ENCODE measurements at places on chromosomes 5 and 9. TPM values are rescaled to one million over a fixed set of nuclear protein-coding genes. Genes with fewer than 3 reads are reported as not detected.

DNA sequence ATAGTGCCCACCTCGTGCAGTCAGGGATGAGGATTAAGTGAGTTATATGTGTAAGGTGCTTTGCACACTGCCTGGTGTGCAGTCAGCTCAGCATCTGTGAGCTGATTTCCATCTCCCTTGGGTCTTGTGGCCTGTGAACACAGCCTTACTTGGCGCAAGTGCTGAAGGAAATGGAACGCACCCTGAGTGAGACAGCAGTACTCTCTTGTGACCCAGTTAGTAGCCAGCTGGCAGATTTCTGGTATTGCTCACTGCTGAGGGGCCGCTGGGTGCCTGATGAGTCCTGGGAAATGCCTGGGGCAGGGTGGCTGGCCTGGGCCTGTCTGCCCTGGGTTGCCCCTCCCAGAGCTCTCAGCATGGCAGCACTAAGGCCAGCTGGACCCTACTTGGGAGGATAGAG lies 90.9 kb upstream of the BOD1 start:
- no peak for DNase-seq

DNA sequence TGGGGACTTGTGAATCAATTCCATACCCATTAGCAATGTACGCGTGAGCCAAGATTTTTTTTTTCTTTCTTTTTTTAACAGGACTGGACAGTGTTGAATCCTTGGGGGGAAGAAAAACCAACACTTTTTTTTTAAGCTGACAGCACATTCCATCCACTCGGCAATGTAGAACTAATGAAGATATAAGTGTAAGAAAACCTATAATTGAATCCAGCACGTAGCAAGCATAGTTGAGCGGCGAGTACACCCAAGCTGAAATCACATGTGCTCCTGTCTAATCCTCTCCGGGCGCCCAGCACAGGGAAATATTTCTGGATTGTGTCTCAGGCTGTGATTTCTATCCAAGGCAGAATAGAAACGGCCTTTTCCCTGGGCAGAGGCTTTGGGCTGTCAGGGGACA lies 118.2 kb downstream of the BOD1 start:
- no peak for DNase-seq

GRCh38 chr5:143350751-143351602 lies 52.5 kb downstream of the NR3C1 start:
- no peak for DNase-seq

- no peak for DNase-seq
Observed at GRCh38 chr5:148532969-148533670, 121.2 kb downstream of the HTR4 start.

- DNase-seq = no peak
Observed at GRCh38 chr9:98795970-98796363, 388 bp downstream of the ANKS6 start.

DNA sequence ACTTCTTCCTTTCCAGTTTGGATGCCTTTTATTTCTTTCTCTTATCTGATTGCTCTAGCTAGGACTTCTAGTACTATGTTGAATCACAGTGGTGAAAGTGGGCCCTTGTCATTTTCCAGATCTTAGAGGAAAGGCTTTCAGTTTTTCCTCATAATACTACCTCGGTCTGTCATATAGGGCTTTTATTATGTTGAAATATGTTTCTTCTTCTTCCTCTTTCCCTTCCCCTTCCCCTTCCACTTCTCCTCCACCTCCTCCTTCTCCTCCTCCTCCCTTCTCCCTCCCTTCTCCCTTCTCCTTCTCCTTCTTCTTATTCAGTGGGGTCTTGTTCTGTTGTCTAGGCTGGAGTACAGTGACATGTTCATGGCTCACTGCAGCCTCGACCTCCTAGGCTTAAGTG lies 9.2 kb upstream of the TERT start:
- DNase-seq = no peak

DNA sequence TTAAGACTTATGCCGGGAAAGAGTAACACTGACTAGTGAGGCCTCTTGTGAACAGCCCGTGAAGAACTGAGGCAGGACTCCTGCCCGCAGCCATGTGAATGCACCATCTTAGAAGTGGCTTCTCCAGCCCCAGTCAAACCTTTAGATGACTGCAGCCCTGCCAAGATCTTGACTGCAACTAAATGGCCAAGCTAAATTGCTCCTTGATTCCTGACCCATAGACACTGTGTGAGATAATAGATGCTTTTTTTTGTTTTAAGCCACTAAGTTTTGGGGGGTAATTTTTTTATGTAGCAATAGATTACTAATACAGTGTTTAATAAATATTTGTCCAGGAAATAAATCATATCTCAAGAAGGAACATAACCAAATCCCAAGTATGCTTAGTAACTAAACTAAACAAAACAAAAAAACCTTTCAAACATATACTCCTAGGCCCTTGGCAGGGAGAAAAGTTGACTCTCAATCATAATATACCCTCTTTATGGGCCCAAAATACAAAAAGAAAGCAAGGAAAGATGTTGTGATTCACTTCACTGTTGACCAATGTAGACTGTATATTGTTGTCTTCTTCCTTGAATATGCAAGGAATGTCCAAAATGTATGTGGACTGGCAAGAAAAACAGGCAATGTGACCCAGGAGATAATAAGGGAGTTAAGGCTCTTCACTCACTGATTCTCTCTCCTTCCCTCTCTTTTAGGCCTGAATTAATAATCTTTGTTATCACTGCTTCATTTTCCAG lies 79.7 kb upstream of the ZNF366 start:
- no peak for DNase-seq

GRCh38 chr5:10520706-10521105 lies 43.2 kb upstream of the ANKRD33B start:
- no peak for DNase-seq

DNA sequence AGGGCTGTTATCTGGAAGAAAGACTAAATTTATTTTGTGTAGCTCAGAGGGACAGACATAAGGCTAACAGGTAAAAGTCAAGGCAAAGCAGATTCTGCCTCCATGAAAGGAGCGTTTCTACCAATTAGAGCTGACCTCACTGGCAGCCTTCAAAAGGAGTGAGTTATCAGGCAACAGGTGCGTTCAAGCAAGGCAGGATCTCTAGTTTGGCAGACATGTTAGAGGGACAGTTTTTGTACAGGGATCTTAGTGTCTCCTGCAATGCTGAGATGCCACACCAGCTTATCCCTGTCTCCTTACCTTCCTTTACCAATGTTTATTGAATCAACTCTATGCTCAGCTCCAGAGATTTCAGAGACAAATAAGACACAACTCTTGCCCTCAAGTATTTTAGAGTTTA lies 73.8 kb downstream of the NRG2 start:
- no peak for DNase-seq

DNA sequence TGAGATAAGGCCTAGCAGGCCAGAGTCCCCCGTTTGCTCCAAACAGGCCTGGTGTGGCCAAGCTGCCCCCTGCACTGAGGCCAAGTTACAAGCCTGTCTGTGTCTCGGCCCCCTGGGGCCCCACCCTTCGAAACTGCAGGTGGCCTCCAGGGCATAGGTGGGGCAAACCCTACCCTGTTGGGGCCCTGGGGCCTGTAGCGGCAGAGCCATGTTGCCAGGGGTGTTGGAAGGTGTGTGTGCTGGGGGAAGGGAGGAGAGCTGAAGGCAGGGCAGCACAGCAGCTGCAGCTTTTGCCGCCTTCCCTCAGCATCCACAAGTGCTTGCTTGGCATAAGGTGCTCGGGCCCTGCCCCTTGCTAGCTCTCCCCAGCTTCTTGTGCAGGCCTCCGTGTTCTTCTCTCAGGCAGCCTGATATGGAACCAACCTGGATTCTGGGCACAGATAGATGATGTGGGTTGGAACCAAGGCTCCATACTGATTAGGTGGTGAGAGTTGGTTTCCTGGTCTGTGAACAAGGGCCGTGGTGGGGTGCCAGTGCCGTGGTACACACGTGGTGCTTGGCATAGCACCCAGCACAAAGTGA lies 12.7 kb downstream of the IRF1 start:
- no peak for DNase-seq

DNA sequence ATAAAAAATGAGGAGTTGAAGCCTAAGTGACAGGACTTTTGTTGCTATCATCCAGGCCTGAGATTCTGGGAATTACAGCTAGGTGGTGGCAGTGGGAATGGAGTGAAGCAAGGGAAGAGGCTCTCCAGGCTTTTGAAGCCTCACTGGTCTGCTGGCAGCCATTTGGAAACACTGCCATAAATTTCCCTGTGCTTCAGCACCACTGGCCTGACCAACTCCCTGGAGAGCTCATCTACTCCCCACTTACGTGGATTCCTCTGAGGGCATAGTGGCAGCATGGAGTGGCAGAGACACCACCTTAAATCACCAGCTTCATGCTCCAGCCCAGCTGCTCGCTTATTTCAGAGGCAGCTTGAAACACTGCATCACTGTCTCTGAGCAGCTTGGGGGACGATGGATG lies 518.2 kb downstream of the TLR4 start:
- no peak for DNase-seq

GRCh38 chr5:150479416-150479815 lies 28.5 kb upstream of the NDST1 start:
- DNase-seq = no peak

- DNase-seq = no peak
Observed at GRCh38 chr5:94102849-94103248, 361.4 kb upstream of the POU5F2 start.

- DNase-seq = no peak
Observed at GRCh38 chr5:87069974-87070608, 197.6 kb upstream of the RASA1 start.

GRCh38 chr5:177462021-177462670 lies 11.3 kb downstream of the DBN1 start:
- DNase-seq = no peak

- no peak for DNase-seq
Observed at GRCh38 chr9:131461166-131461565, 41.6 kb upstream of the POMT1 start.

- DNase-seq = peak; percentile 90
Observed at GRCh38 chr5:7815892-7816534, 34.9 kb downstream of the CFAP90 start.

DNA sequence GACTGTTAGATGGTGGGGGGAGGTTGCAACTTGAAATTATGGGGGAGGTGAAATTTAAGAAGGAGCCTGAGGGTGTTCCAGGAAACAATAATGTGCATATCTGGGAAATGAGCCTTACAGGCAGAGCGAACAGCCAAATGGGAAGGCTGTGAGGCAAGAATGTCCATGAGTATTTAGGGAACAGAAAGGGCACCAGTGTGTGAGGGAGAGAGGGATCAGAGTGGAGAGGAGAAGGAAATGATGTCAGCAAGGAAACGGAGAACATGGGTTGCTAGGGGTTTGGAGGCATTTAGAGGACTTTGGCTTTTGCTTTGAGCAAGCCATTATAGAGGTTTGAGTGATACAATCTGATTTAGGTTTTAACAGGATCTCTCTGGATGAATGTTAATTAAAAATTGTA lies 285.4 kb downstream of the TLE4 start:
- DNase-seq = no peak

- DNase-seq = no peak
Observed at GRCh38 chr5:174148721-174149120, 103.2 kb downstream of the NSG2 start.

GRCh38 chr5:87411973-87412629 lies 629 bp downstream of the CCNH start:
- peak; percentile 56 for DNase-seq

GRCh38 chr5:180205916-180206315 lies 3.1 kb downstream of the RASGEF1C start:
- no peak for DNase-seq

- DNase-seq = no peak
Observed at GRCh38 chr5:58410441-58410840, 49.4 kb downstream of the PLK2 start.

GRCh38 chr9:30410273-30410672 lies 1974.2 kb upstream of the ACO1 start:
- DNase-seq = no peak

DNA sequence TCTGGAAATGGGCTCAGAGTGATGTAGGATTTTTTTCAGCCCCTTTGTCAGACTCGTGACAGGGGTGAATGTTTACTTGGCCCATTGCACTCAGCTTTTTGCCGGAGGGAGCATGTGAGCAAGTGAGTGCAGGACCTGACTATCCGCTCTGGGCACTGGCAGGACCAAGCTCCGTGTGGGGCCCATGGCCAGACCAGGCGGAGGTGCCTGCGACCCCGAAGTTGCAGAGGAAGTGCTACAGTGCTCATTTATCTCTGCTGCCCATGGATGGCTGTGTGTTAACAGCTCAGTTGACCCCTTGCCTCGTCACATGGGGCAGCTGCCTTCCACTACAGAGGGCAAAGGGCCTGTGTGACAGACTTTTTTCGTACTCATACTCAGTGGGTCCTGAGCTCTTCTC lies 744.3 kb downstream of the IRX1 start:
- DNase-seq = no peak

DNA sequence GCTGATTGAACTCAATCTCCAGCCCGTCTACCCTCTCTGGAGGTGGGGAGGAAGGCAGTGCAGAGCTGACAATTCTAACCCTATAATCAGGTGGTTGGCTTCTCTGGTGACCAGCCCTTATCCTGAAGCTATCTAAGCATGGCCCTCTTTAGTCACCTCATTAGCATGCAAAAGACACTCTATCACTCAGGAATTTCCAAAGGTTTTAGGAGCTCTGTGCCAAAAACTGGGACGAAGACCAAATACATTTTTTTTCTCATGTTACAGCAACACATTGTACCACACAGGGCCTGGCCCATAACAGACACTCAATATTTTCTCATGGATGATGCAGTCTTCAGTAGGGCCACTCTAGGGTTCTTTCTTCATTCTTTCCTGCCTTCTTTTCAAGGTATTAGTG lies 118.8 kb upstream of the VLDLR start:
- DNase-seq = no peak

GRCh38 chr9:37880916-37881479 lies 22.9 kb downstream of the SLC25A51 start:
- DNase-seq = no peak

DNA sequence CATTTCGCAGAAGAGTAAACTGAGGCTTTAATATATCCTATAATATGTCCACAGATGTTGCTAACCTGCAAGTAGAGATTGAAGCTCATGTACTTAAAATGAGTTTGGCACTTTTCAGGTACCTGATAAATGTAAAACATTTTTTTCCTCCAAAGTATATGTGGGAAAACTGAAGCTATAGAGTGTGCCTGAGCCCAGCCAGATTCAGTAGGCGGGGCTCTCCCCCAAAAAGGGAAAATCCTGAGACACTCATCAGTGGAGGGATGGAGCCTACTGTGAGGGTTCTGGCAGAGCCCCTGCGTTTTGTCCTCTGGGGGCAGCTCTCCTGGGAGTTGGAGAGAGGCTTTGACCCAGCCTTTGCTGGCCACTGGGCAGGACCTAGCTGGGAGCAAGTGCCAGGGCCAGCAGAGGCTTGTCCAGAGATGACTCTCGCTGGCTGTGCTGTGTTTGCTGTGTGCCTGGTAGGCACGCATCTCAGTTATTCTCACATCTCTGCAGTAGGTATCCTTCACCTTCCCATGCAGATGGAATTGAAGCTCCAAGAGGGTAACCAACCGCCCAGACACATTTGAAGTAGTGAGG lies 81.1 kb upstream of the SPRY4 start:
- DNase-seq = no peak

The SLC23A1 gene
- not detected for total RNA-seq

The TAF11L3 gene
- total RNA-seq = not detected

The ADAMTS16 gene
- not detected for total RNA-seq

The PLPPR1 gene
- total RNA-seq = not detected

The SPATA6L gene
- 0.38 TPM for total RNA-seq

The PRRX2 gene
- total RNA-seq = 0.54 TPM

The BARHL1 gene
- not detected for total RNA-seq

The TCF7 gene
- total RNA-seq = 2.8 TPM
